NCI-H774 (cell line): ENCODE measurements at places on chromosomes 5 and 9.

- no peak for DNase-seq
These were observed 339.0 kb upstream of the CTNND2 start for GRCh38 chr5:12242950-12243888.

DNA sequence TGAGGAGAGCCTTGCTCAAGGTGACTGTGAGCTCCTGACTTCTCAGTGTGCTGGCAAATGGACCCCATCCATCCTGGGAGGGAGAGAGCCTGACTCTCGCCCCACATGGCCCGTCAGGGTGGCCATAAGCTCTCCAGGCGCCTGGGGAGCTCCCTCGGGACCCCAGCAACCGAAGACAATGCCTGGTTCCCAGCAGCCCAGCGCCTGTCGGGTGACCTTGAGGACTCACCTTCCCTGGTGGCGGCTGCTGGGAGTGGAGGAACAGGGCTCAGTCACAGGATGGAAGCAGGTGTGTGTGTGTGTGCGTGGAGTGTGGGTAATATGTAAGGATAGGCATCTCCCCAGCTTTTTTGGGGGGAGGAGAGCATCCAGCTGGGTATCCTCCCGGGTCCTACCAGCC lies 190.3 kb downstream of the MELK start:
- no peak for DNase-seq

GRCh38 chr9:111857555-111858211 lies 38.9 kb upstream of the UGCG start:
- DNase-seq = no peak

GRCh38 chr5:32329395-32329834 lies 16.7 kb upstream of the MTMR12 start:
- DNase-seq = peak; percentile 48

DNA sequence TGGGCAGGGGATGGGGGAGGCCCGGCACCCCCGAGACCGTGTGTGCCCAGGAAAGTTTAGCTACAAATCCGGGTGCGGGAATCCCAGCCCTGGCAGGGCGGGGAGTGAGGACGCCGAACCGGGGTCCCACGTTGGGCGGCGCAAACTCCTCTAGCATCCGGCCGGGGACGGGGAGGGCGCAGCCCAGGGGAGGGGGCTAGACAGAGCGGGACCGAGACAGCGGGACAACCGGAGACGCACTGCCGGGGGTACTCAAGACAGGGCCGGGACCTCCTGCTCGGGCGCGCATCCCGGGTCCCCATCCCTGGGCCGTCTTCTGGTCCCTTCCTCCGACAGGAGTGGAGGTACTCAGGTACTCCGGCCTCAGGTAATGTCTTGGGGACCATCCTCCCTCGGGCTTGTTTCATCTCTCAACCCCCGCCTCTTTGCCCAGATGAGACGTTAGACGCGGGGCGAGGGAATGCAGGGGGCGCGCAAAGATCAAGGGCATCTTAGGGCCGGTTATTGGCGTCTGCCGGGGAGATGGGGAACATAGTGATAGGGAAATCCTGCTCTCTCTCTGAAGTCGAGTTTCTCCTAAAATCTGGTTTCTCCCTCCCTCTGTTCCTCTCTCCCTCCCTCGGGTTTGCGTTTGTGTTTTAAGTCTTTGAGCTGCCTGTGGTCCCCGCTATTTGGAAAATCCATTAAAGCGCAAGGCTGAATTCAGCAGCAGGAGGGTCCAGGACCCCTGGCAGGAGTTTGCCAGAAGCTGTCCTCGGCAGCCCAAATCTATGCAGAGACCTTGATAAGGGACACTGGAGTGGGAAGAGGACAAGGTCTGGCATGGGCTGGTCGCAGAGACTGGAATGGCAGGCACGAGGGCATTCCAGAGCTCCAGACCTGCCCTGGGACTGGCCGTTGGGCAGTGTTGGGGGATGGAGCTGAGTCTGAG lies 815 bp downstream of the PDZD2 start:
- DNase-seq = no peak

DNA sequence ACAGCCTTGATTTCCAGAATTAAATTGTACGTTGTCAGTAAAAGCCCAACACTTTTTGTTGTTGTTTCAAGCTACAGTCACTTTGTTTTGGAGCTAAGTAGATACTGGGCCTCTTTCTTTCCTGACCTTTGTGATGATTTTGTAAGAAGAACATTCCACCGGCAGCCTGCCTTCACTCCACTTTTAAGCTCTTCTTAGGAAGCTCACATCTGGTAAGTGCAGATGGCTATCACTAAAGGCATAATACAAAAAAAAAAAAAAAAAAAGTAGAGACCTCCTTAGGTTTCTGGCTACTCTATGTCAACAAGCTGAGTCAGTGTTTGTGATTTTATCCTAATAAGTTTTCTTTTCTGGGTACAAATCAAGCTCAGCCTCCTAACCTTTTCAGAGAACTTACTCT lies 1922.1 kb upstream of the WWC1 start:
- no peak for DNase-seq

DNA sequence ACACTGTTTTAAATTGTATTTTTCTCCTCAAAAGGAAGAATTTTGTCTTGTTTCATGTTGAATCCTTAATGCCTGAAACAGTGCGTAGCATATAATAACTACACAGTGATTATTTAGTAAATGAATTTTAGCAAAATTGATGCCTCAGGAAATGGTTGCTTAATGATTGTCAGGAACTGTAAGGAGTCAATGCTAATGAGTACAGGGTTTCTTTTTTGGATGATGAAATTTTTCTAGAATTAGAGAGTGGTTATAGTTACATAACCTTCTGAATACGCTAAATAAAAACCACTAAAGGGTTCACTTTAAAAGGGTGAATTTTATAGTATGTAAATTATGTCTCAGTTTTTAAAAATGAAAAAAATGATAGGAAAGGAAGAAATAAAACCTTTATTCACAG lies 14.9 kb downstream of the FAM151B start:
- DNase-seq = no peak

GRCh38 chr9:99253772-99254431 lies 31.8 kb downstream of the SEC61B start:
- DNase-seq = no peak

- DNase-seq = no peak
These were observed 138.7 kb upstream of the GRHPR start for GRCh38 chr9:37283730-37284325.

- no peak for DNase-seq
These were observed 34.3 kb upstream of the CRHBP start for GRCh38 chr5:76918539-76918938.

- DNase-seq = no peak
These were observed 17.4 kb downstream of the MAML1 start for GRCh38 chr5:179749857-179750508.

GRCh38 chr5:40436535-40437237 lies 243.0 kb upstream of the PTGER4 start:
- DNase-seq = no peak

DNA sequence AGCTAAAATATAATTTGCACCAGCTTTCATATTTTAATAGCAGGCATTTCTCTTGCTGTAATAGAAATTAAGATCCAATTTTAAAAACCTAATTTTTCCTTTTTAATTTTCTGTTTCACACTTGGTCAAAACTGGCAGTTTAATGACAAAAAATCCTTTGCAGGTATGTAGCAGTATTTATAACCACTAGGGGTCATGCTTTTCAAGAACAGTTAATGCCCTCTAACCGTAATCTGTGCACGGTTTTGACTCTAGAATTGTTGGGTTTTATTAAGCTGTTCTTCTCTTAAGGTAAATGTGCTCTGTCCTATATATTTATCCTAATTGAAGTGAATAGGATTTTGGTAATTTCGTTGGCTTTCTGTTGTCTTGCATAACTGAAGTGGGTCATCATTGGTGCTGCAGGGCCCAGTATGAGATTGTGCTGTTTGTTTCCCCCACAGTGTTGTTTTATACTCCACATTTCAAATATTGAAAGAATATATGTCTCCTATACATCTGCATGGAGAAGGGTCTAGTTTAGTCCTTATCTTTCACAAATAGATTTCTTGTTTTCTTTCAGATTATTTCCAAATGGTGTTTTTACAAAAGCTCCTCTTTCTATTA lies 107.4 kb downstream of the SCAMP1 start:
- peak; percentile 14 for DNase-seq

- DNase-seq = no peak
These were observed 461.4 kb downstream of the SPATA31D1 start for GRCh38 chr9:82449986-82450385.

GRCh38 chr5:11174591-11174990 lies 413.6 kb upstream of the DAP start:
- no peak for DNase-seq

GRCh38 chr9:89789922-89790510 lies 185.2 kb downstream of the GADD45G start:
- DNase-seq = no peak

- peak; percentile 94 for DNase-seq
These were observed 2.7 kb downstream of the VCAN start for GRCh38 chr5:83474161-83474796.

GRCh38 chr5:133938929-133939328 lies 29.5 kb downstream of the C5orf15 start:
- DNase-seq = no peak

GRCh38 chr9:128415281-128415680 lies 5.4 kb upstream of the CERCAM start:
- DNase-seq = no peak

DNA sequence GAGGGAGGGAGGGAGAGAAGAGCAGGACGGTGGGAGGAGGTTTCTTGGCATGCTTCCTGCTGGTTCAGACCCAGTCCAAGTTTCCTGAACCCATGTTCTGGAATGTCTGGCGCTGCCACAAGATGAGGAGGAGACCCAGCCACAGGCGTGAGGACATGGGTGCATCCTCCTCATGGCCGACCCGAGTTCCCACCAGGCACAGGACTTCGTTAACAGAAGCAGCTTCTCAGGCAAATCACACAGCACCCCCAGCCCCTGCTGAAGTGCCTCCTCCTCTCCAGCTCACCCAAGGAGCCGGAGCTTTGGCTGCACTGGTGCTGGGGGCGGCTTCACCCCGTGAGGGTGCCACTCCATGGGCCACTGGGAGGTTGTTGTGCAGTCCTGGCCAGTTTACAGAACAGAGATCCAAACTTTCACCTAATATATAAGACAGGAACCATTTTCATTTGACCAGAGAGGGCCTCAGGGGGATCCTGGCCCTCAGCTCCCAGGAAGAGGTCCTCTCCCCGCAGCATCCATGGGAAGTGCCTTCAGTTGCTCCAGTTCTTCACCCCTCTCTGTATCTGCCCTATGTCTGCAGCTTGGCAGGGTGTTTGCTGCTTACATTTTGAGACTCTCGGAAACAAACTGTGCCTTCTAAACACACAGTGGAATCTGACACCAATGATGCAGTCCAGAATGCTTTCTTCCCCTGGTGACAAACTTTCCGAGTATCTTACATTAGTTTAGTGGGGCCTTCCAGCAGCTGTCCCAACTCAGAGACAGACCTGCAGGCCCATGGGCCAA lies 10.2 kb upstream of the NKD2 start:
- DNase-seq = no peak

DNA sequence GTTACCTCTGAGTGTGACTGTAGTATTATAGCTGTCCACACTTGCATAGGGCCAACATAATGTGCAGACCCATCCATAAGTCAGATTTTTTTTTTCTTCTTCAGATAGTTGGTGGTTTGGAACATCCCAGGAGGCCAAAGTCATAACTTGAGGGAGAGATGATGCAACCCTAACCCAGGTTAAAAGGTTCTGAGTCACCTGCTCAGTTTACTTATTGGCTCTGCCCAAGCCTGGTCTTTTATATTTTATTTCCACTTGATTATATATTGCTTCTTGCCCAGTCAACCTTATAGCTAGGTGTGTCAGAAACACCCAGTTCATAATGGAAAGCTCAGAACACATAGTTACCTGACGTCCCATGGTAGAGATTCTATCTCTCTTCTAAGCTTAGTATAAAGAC lies 113.1 kb upstream of the PCSK1 start:
- no peak for DNase-seq

GRCh38 chr9:131712151-131712716 lies 27.6 kb downstream of the RAPGEF1 start:
- no peak for DNase-seq
